A549 treated with Hydrocortisone at 1 μM for 4 hours (cell line): ENCODE measurements at places on chromosomes 3 and 15. TPM values are rescaled to one million over a fixed set of nuclear protein-coding genes. Genes with fewer than 3 reads are reported as not detected.

The CPEB1 gene
- 2.8 to 3.6 TPM (median 3.5 TPM) in 5 replicates for total RNA-seq

The CD96 gene
- 0.02 TPM in 1 of 5 replicates, not detected in the others for total RNA-seq

The FBXW12 gene
- not detected in 5 replicates for total RNA-seq

The A4GNT gene
- total RNA-seq: not detected in 5 replicates

The SENP5 gene
- 5.7 to 6.9 TPM (median 6.2 TPM) in 5 replicates for total RNA-seq

The EHHADH gene
- total RNA-seq: 2.1 to 4.2 TPM (median 3.7 TPM) in 5 replicates

The KCNH8 gene
- not detected in 5 replicates for total RNA-seq

The SCG5 gene
- total RNA-seq: 1.6 to 2.7 TPM (median 2.0 TPM) in 5 replicates

The ZNF660 gene
- not detected in 5 replicates for total RNA-seq
